ENCODE measurements at places on chromosomes 4 and X.

GRCh38 chr4:166459621-166460020 is 586.6 kb downstream of the TLL1 start:
- no peak for DNase-seq

DNA sequence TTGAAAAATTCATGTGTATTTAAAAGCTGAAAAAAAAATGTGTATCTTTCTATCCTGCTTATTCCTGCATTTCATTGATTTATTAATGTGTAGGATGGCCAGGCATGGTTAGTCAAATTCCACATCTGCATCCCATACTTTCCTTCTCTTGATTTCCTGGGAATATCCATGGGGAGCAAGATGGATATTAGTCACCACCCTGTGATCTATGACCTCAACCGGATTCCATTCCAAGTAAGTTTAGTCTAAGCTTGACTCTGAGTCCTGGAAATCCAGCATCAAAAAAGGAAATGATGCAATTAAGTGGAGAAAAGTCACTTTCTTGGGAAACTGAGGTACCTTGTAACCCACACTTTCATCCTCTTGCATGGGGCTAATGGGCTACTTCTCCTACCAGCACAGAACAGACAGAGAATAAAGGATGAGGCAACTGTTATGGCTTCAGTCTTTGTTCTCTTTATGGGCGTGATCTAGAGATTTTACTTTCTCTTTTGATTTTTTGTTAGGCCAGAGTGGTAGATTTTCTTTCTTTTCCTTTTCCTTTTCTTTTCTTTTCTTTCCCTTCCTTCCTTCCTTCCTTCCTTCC is 17.1 kb upstream of the BEX4 start:
- no peak for DNase-seq

DNA sequence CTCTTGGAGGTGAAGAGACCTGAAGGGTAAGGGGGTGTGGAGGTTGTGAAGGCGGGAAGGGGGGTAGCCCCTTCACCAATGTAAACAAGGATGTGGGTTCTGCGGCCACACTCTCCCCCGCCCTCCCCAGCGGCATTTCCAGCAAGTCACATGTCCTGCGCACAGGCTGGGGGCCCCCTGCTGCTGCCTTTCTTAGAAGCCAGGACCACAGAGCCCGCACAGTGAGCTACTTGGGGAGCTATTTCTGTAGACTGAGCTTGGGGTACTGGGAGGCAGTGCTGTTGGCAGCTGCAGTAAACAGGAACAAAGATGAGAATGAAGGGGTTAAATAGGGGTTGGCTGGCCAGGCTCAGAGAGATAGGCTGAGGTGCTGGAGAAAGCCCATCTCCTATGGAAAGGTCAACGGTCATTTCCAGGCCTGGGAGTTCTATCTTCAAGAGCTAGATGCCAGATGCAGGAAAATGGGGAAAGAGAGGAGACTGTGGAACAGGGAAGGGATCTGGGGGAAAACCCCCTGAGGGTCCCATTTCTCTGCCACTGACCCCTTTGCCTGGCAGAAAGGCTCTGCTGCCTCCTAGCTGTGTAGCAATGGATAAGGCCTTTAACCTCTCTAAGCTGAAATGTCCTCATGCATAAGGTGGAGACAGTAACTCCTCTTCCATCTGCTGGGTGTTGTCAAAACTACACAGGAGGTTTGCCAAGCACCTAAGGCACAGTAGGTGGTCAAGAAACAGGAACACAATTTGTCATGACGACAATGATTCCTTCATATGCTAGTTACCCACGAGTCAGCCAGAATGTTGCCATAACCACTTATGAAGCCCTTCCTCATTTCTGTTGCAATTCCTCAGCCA is 18.5 kb upstream of the PIM2 start:
- DNase-seq: peak; percentile 96

GRCh38 chrX:11050013-11050412 is 61.1 kb upstream of the HCCS start:
- no peak for DNase-seq

DNA sequence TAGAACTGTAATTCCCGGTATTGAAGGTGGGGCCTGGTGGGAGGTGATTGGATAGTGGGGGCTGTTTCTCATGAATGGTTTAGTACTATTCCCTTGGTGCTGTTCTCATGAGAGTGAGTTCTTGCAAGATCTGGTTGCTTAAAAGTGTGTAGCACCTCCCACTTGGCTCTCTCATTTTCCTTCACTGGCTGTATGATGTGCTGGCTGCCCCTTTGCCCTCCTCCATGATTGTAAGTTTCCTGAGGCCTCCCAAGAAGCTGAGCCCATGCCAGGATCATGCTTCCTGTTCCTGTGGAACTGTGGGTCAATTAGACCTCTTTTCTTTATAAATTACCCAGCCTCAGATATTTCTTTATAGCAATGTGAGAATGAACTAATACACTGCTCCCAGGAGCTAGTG is 8.7 kb downstream of the ANXA10 start:
- no peak for DNase-seq

DNA sequence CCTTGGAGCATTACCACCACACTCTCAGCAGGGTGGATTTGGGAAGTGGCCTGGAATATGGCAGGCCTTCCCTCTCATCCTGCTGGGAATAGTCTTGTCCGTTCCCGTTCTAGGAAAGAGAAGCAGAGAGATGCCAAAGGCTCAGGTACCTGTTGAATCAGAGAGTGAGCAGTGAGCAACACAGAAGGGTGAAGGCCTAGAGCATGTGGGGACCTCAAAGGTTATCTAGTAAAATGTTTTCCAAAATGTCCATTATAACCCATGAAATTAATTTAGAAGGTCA is 30.8 kb downstream of the SLC16A2 start:
- DNase-seq: no peak

DNA sequence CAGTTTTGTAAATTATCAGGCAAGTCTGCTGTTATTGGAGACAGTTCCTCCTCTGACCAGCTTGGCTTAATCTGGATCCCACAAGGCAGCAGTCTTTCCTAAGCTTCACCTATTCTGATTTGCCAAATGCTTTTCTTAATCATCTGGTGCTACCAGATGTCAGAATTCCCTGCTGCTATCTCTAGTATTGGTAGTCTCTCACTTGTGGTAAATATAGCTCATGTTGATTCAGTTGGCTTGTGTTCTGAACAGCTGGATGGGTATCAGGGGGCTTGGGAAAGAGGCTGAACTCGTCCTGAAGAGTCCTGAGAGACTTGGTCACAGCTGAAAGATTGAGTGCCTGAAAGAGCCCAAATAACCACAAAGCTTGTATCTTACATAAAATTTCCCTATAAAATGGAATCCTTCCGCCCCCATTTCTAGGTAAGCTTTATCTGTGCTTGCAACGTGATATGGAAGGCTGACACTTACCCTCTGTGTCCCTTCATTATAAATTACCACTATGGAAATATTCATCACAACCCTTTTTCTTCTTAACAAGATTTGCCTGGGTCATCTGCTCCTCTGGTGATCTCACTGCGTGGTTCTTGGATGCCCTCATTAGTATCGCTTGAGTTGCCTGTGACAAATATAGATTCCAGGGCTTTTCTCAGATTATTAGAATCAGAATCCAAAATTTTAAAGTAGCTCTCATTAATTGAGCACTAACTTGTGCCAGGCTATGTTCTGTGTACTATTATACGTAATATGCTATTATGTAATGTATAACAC is 104.1 kb upstream of the GPRIN3 start:
- no peak for DNase-seq

GRCh38 chr4:128349921-128350320 is 62.3 kb upstream of the PGRMC2 start:
- DNase-seq: no peak

GRCh38 chr4:113059449-113060182 is 10.2 kb downstream of the ANK2 start:
- DNase-seq: no peak

DNA sequence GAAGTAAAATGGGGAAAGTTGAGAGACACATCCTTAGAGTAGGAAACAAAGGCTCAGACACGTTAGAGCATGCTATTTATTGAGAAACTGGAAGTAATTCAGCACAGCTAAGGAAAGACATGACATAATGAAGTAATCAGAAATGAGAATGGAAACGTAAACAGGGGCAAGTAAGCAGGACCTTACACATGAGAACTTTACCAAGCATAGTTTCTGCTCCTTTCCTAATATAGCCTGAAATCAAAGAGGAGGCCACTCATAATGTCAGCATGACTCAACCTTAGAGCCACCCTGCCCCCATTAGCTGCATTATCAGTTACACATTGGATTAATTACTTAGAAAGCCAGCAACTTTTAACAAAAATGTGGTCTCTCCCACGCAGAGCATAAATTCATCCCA is 558.3 kb upstream of the GRIA3 start:
- DNase-seq: no peak

DNA sequence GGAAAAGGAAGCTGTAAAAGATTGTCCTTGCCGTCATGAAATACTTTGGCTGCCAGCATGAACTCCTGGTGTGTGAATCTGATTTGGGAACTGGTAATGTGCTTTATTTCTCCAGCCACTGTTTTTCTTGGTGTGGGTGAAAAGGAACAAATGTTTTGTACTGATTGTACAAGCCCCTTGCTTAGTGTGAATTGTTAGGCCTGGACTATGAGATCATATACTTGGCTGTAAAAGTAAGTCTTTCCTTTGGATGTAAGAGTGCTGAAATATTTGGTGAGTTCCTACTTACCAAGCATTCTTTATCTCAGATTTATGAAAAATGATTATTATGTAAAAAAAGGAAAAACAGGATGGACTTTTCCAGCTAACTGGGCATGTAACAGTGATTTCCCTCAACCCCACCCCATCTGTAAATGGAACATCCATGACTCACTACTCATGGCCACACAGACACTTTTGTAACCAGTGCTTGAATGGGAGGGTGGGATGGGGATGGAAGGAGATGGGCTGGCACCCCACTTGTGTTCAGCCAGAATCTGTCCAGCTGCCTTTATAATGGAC is 6.3 kb downstream of the FNIP2 start:
- DNase-seq: no peak

- no peak for DNase-seq
Observed at GRCh38 chrX:110684653-110685052, 111.0 kb downstream of the CHRDL1 start.

DNA sequence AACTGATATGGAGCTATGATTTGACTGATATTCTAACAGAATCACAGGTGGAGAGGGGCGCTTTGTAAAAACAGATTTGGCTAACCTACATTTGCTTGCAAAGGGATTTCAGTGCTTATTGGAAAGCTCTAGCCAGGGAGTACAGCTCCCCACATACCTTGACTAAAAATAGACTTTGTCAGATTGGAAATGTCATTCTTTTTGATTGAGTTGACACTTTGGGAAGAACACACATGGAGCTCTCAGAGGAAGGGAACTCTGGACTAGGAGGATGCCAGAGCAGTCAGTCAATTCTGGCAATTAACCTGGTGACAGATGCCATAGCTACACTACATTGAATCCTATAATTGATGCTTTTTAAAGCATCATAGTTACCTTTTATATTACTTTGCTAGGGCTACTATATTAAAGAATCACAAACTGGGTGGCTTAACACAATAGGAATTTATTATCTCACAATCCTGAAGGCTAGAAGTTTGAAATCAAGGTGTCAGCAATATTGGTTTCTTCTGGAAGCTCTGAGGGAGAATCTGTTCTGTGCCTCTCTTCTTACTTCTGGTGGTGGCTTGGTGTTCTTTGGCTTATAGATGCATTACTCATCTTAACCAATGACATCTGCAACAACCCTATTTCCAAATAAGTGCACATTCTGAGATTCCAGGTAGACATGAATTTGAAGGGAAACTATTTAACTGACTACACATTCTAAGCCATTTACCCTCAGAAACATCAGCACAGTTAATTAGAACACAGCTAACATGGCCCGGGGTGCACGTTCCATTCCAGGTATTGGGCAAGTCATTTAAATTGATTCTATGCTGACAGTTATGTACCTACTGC is 8.4 kb upstream of the HERC3 start:
- no peak for DNase-seq

DNA sequence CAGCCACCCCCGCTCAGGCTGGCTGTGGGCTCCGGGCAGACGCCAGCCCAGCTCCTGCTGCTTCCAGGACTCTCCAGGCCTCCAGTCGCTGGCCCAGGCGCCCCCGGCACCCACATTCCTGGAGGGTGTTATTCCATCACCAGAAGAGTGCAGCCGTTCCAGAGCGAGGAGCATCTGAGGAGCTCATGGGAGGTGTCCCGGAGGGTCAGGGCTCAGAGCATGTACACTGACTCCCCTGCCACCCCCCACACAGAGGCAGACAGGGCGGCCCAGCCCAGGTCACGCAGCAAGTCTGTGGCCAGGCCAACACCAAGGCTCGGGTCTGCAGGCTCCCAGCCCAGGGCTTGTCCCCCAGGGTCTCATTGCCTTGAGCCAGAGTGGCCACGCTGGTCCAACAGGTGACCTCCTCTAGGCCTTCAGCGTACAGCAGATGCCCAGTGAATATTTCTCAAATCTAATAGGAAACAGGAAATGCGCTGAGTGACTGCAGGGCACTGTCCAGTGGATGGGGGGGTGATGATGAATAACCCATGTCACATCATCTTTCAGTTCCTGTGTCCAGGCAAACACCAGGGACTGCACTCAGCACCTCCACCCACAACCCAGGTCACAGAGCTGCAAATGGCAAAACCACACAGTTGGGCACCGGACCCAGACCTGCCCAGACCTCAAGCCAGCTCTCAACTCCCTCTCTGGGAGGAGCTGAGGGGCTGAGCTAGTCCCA is 37.2 kb downstream of the ABLIM2 start:
- no peak for DNase-seq

GRCh38 chr4:156888762-156889161 is 82.8 kb downstream of the PDGFC start:
- DNase-seq: no peak

- DNase-seq: no peak
Observed at GRCh38 chrX:107935200-107935599, 47.0 kb downstream of the TEX13B start.

DNA sequence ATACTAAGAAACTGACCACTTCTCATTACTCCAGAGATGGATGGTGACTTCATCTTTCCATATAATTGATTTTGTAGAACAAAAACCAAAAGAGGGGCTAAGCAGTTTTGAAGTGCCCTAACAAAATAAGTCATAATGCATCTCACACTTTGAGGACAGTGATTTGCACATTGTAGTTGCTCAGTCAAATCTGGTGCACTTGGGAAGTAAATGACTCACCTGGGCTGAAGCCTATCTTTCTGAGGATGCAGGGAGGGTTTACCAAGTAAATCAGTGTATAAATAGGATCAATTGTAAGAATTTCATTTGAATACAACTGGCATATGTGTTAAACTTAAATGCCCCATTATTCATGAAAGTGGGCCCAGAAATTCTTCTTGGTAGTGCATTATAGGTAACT is 134.2 kb downstream of the DCLK2 start:
- DNase-seq: no peak

DNA sequence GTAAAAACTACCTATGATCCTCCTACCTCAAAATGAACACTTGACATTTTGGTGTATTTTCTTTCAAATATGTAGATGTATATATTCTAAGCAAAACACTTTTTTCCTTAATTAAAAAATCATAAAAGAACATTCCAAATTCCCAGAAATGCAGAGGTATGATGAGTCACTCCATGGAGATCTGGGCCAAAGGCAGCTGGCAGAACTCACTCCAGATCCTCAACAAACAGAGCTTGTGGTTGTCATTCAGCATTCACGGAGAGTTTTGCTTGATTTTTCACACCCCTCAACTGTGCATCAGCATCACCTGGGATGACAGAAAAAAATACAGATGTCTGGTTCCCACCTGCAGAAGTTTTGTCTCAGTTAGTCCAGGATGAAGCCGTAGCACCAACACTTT is 144.6 kb downstream of the KIT start:
- no peak for DNase-seq

Measured in CD4-positive, alpha-beta T cell treated with Interferon alpha-2 for 1 hour (primary cell).